ENCODE measurements at places on chromosomes 13 and 19. TPM values are rescaled to one million over a fixed set of nuclear protein-coding genes. Genes with fewer than 3 reads are reported as not detected.

CGB1 gene
- total RNA-seq: not detected

ZNF571 gene
- total RNA-seq: 2.1 TPM

PNPLA6 gene
- 100 TPM for total RNA-seq

SPACA4 gene
- total RNA-seq: not detected

TLE2 gene
- total RNA-seq: 47.5 TPM

HSH2D gene
- not detected for total RNA-seq

PSG11 gene
- not detected for total RNA-seq

TGFB1 gene
- total RNA-seq: 52.1 TPM

TSEN34 gene
- total RNA-seq: 38.1 TPM

APLP1 gene
- 3.4 TPM for total RNA-seq

SIGLEC10 gene
- not detected for total RNA-seq

Measured in endothelial cell of coronary artery (primary cell).